ENCODE measurements at places on chromosomes 2 and 18.

- no peak for DNase-seq
Measured at GRCh38 chr18:78776706-78777285, 202.8 kb upstream of the SALL3 start.

- no peak for DNase-seq
Measured at GRCh38 chr2:199797431-199798403, 53.3 kb downstream of the FTCDNL1 start.

DNA sequence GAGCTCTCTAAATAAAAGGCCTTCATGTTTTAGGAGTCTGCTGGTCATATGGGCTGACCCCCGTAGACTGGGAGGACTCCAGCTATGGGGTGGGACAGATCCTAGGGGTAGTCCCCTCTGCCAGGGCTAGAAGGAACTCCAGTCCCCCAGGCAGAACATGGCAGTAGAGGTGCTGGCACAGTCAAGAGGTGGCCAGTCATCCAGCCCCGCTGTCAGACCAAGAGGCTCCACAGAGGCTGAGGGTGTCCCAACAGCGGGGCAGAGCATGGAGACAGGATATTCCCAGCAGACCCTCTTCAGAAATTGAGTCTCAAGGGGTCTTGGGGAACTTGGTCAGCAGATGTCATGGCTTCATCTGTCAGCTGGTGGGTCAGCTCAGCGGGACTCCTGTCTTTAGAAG is 76.6 kb downstream of the LONRF2 start:
- no peak for DNase-seq

- no peak for DNase-seq
Measured at GRCh38 chr2:30717081-30717650, 90.1 kb downstream of the CAPN13 start.

DNA sequence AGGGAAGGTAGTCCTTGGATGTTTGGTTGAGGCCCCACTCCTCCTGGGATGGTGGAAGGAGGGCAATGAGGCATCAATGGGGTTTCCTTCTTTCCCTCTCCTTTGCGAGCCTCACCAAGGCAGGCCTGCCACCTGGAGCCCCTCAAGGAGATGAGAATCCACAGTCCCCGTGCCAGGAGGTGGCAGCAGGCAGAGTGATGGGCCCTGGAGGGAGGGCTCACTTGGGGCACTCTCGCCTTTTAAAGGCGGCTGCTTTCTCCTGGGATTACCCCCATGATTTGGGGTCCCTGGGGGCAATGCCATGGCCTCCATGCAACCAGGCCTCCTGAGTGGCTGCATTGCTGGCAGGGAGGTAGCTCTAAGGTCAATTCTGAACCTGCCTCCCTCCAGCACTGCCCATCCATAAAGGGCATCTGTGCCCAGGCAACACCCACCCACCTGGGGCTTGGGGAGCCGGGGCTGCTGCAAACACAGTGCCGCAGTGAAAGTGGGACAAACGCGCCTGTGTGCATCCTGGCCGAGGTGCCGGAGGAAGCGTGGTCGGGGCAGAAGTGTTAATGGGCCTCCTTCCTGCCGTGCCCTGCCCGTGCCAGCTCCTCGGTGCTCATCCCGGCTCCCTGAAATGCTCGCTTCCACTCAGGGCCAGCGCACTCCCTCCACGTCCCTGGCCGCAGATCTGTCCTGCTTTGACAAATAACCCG is 55.9 kb downstream of the ZFP36L2 start:
- DNase-seq, result no peak

- no peak for DNase-seq
Measured at GRCh38 chr2:201661366-201661765, 18.1 kb upstream of the TMEM237 start.

- DNase-seq, result no peak
Measured at GRCh38 chr2:46098621-46099062, 198.6 kb upstream of the EPAS1 start.

DNA sequence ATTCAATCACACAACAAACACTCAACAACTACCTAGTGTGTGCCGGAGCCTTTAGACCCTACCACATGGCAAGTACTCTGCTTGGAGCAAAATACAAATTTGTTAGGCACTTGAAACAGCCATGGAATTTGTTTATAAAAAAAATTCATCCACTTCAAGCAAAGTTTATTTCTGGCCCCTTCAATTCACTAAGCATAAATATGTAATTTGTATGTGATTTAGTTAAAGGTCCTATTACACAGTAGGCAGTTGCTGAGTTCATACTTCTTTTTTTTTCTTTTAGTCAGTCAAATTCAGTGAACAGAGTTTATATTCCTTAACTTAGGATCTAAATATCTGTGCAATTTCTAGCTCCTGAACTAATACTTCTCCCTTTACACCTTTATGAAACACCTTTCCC is 22.5 kb downstream of the GCFC2 start:
- DNase-seq, result no peak

GRCh38 chr2:128012698-128013097 is 15.2 kb downstream of the SAP130 start:
- no peak for DNase-seq

GRCh38 chr2:88753833-88754584 is 62.5 kb downstream of the RPIA start:
- DNase-seq, result no peak

GRCh38 chr2:101125374-101125773 is 25.8 kb downstream of the TBC1D8 start:
- no peak for DNase-seq

DNA sequence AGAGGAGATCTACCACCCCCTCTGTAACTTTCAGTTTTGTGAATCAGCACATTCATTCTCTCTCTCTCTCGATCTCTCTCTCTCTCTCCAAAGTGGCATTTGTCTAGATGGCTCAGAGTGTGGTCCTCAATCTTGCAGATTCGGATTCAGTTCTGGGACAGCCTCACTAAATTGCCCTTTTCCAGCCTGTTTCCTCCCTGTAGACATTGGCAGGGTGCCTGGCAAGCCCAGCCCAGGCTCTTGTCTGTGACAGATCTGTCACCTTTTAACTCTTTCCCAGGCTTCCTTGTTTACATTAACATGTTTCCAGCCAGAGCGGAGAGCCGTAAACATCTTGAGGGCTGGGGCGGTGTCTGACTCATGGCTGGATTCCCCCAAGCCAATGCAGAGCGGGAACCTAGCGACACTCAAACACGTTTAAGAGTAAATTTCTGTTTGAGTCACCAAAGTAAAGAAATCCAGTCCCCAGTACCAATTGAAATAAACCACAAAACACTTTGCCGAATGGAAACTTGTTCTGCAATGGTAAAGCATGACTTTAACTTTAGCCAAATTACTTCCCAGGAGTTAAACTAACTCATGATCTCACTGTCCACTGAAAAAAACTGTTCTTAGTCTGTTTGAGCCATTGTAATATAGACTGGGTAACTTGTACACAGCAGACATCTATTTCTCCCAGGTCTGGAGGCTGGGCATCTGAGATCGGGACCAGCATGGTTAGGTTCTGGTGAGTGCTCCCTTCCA is 6.6 kb upstream of the CYP27C1 start:
- DNase-seq, result peak; percentile 50

GRCh38 chr18:12803069-12803936 is 80.7 kb downstream of the PTPN2 start:
- no peak for DNase-seq

GRCh38 chr2:46538393-46538792 is 59.0 kb downstream of the TMEM247 start:
- DNase-seq, result no peak

GRCh38 chr18:48345596-48345995 is 63.6 kb downstream of the ZBTB7C start:
- no peak for DNase-seq

DNA sequence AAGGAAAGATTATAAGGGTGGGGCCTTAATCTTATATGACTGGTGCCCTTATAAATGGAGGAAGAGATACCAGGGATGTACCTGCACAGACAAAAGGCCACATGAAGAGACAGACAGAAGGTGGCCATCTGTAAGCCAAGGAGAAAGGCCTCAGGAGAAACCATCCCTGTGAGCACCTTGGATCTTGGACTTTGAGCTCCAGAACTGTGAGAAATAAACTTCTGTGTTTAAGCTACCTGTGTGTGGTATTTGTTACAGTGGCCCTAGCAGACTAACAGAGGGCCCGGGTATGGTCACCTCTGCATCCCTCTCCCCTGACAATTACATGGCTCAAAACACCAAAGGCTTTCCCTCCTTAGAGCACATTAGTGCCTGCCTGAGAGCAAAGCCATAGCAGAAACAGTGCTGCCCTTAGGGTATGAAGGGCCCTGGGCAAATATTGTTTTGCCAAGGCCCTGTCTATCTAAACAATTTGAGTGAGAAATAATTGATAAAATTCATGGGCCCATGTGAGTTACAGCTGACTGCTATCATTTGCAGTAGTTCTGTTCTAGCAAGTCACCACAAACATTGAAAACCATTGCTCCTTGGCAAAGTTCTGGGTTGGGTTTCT is 109.3 kb upstream of the MYCN start:
- DNase-seq, result no peak

GRCh38 chr2:179435000-179435399 is 170.4 kb upstream of the SESTD1 start:
- no peak for DNase-seq

- no peak for DNase-seq
Measured at GRCh38 chr2:177501186-177501585, 108.6 kb downstream of the AGPS start.

DNA sequence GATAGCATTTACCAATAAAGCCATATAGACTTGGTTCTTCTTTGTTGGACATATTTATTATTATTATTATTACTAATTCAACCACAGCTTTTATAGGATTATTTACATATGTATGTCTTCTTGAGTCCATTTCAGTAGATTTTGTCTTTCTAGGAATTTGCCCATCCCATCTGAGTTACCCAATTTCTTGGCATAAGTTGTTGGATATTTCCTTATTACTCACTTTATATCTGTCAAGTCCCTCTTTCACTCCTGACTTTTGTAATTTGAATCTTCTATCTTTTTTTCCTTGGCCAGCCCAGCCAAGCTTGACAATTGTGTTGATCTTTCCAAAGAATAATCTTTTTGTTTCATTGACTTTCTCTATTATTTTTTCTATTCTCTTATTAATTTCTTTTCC is 543.7 kb downstream of the SUCLG1 start:
- no peak for DNase-seq
